Stimulated activated CD4-positive, alpha-beta T cell treated with anti-CD3 and anti-CD28 coated beads, Interleukin-15, amount 100 ng/mL, for 1 hour (primary cell): ENCODE measurements at places on chromosomes 16 and 17.

GRCh38 chr17:50947782-50948543 is 81.8 kb upstream of the TOB1 start:
- DNase-seq = no peak

DNA sequence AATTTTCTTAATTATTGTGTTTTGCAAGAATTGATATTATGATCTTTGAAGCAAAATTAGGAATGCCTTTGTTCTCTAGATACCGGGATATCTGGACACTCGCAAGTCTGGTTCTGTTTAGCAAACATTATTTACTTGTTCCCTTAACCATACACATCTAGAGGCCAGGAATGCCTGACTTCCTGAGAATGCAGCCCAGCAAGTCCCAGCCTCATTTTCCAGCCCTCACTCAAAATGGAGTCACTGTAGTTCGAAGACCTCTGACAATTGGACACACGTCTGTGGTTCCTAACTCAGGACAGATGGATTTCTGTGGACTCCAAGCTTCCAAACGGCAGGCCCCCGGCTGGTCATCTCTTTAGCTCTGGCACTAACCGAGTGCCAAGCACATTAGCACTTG is 355.4 kb upstream of the RBFOX1 start:
- DNase-seq = no peak

DNA sequence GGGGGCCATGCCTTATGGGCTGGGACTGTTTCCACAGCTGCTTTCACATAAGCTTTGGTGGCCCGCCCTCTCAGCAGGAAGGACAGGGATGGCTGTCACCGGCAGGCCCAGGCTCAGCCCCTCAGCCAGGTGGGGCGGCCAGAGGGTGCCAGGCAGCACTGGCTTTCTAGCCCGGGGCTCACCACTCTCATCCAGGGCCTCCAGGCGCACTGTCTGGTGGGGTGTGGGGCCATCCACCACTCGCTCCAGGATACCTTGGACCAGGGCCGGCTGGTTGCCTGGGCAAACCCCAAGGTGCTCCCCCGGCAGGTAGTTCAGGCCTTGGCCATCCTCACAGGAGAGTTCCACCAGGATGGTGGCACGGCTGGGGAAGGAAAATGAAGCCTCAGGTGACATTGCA is 35.0 kb downstream of the NOS2 start:
- DNase-seq = no peak

GRCh38 chr17:62014526-62014925 is 50.6 kb downstream of the MED13 start:
- DNase-seq = no peak

DNA sequence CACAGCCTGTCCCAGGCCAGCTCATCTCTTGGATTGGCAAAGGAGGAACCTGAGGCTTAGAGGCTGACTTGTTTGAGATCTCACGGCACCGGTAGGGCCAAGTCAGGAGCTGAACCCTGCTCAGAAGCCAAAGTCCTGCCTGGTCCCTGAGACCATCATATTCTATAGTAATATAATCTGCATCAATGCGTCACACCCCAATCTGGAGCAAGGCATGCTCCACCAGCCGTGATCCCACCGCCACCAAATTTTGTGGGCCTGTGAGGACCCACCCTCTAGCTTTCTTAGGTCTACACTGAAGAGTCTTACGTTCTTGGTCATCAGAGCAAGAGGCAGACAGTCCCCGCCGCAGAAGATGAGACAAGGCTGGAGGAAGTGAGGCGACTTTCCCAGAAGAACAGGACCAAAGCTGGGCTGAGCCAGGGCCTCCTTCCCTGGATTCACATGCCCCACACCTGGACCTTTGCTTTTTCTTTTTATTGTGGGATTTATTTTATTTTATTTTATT is 2.7 kb downstream of the SULT1A1 start:
- DNase-seq = no peak

GRCh38 chr16:52497067-52497816 is 49.7 kb downstream of the TOX3 start:
- DNase-seq = no peak

DNA sequence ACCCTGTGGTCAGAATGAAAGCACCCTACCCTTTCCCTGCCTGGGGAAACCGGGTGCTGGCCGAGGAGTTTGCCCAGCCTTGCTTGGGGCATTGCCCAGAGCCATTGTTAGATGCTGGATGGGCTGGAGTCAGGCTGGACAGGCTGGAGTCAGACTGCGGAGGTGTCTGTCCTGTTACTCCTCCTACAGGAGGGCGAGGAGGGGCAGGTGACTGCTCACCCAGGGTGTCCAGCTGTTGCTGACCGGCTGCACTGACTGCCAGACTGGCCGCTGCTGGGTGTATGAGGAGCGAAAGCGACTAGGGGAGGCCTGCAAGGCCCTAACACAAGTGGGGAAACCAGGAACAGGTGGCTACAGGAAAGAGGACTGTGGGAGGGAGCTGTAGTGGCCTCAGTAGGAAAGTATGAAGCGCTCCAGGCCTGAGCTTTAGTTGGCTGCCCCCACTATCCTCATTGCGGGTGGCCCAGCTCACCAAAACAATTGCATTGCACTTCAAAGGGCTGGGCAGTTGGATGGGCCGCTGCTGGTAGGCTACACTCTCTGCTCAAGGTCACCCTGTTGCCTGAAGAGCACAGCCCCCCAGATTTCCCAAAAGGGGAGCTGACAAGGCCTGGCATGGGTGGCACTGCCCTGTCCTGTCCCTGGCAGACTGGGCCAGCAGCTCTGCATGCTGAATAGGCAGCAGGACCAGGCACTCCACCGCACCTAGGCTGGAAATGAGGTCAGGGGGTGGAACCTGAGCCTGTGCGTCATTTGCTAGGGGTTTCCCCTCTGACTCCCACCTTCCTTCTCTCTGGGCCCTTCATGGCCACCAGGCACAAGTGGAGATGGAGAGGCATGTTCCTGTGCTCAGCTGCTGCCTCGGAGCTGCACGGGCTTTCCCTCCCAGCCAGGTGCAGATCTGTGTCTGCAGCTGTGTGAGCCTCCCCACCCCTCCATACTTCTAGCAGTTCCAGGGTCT is 18.4 kb downstream of the LDHD start:
- DNase-seq = no peak

GRCh38 chr16:85328676-85329058 is 216.4 kb upstream of the CIBAR2 start:
- no peak for DNase-seq

- DNase-seq = no peak
These were observed 16.0 kb downstream of the MYO15A start for GRCh38 chr17:18124345-18125126.

DNA sequence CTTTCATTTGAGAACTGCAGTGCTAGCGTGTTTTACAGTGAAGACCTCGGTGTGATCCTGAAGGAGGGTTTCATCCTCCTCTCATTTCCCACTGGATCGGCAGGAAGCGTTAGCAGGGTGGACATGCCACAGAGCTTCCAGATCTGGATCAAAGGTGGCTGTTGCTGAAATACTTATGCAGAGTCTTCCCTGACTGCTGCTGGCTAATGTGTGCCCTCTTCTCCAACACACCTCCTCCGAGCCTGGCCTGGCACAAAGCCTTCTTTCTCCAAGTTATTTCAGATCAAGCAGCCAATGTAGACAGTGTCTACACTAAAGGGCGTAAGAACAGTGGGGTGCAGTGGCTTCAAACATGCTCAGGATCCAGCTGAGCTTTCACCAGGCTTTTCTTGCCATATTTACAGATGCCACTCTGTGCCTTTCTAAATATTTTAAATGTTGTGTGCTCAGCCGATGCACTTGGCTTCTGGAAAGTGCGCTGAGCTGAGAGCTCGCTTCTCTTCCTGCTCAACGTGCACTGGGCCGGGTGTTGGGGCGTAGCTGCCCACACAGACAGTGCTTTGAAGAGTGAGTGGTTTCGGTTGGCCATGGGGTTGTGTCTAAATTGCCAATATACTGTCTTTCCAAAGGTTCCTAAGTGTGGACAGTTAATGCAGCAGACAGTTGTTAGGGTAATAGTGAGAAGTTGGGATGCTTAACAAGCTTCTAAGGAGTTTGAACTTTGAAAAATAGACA is 2.1 kb downstream of the ZNF750 start:
- DNase-seq = no peak

GRCh38 chr16:67987460-67988160 is 7.3 kb upstream of the DPEP3 start:
- no peak for DNase-seq

DNA sequence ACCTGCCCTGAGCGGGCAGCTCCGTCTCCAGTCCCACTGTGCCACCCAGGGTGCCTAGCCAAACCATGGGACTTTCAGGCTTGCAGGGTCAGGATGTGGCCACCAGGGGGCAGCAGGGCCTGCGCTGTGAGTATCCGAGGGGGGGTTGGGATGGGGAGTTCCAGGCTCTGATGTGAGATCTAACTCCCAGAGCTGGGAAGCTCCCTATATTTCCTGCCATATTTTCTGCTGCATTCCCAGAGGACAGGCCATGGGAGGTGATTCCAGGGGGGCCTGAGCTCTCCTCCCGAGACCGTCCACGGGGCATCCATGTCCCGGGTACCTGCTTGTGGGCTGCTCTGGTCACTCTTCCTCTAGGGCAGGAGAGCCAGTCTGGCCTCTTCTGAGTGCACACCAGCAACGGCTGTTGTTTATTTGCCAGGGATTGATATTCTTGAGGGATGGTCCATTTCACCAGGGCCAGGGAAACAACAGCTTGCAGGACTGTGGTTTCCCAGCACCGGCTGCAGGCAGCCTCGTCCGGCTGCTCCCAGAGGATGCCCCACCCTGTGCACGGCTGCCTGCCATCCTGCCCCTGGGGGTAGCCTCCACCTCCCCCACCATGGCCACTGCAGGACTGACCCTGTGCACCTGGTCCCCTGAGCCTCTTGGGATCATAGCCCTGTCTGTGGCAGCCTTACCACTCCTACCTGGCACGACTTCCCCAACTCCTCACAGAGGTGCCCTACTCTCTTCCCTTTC is 1.2 kb downstream of the GPR142 start:
- DNase-seq = peak; percentile 58

DNA sequence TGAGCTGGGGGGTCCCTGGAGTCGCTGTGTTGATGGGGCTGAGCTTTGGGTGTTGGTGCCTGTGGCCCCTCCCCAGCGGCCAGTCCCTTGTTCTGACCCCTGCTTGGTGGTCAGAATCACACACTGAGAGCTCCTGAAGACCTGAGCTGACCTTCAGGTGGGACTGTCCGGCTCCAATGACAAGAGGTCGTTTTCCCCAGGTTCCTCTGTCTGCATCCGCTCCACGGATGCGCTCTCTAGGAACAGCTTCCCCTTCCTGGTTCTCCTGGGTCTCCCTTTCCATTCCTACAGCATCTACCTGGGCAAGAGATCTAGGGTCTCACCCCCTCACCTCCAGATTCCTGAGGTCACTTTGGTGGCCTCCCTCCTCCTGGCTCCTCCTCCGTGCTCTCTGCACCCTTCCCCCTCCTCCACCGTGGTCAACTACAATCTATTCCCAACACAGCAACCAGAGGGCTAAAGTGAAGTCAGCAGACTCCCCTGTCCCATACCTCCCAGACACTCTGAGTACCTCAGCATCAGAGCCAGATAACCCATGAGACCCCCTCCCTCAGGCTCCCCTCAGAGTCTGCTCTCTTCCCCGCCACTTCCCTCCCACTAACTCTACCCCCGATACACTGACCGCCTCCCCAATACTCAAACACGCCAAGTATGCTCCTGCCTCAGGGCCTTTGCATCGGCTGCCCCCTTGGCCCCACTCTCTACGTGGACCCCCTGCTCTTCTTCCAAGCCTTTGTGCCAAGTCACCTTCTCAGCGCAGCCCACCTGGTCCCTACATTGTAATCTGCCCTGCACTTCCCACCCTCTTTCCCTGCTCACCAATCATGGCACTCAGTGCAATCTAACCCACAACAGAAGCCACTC is 9.0 kb upstream of the SEC14L5 start:
- no peak for DNase-seq

GRCh38 chr17:10156077-10156435 is 42.4 kb downstream of the GAS7 start:
- DNase-seq = no peak

DNA sequence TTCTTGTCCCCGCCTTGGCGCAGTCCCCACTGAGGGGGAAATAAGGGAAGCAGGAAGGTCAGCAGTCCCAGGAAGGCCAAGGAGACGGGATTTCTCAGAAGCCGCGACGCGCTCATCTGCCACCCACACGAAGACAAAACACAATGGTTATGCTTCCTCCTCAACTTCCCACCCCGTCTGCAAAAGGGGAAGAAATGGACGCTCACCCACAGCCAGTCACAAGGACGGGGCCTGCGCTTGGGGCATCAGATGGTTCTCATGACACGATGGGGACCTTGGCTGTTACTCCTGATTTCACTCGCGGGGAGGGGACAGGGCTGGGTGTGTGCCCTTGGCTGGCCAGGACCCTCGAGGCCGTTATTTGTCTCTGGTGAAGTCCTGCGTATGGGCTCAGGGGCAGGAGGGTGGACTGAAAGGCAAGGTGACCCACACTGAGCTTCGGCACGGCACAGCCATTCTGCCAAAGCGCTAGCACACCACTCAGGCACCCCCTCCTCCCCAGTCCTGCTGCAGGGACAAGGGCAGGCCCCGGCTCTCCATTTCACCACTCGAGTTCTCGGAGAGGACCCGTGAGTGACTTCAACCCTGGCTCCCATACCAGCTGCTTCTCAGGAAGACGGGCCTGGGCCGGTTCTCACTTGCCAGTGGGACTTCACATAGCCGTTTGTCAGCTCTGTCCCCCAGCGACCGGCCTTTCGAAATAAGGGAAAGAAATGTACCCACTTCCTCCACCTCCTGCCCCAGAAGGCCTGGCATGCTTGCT is 84.5 kb downstream of the ABR start:
- no peak for DNase-seq

GRCh38 chr16:424623-425081 is 797 bp upstream of the RAB11FIP3 start:
- DNase-seq = no peak

GRCh38 chr16:86925067-86925791 is 346.9 kb downstream of the FOXL1 start:
- no peak for DNase-seq

GRCh38 chr17:40323391-40324381 is 14.7 kb downstream of the RARA start:
- DNase-seq = no peak
